Nephron progenitor cell (in vitro differentiated cells): ENCODE measurements at places on chromosomes 1 and 21.
A peak's percentile ranks its signal among the peaks of the same experiment; 100 is the strongest.

- DNase-seq: peak; percentile 29
Measured at GRCh38 chr1:225746361-225747179, 31.1 kb upstream of the SRP9 start.

GRCh38 chr1:110212169-110213142 is 2.3 kb downstream of the KCNC4 start:
- DNase-seq: peak; percentile 27

DNA sequence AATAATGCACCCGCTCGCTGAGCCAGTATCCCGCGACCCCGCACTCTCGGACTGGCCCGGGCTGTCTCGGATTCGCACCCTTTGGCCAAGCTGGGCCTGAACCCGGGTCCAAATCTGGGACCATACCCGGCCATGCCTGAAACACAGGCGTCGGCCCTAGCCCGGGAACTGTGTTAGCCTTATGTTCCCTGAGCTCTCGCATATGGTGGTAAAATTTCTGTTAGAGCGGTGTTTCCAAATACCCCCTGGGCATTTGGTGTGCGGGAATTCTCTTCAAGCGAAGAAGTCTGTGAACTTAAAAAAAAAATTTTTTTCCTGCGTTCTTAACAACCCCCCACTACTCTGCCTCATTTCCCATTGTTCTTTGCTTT is 3.1 kb downstream of the RNF220 start:
- DNase-seq: no peak

DNA sequence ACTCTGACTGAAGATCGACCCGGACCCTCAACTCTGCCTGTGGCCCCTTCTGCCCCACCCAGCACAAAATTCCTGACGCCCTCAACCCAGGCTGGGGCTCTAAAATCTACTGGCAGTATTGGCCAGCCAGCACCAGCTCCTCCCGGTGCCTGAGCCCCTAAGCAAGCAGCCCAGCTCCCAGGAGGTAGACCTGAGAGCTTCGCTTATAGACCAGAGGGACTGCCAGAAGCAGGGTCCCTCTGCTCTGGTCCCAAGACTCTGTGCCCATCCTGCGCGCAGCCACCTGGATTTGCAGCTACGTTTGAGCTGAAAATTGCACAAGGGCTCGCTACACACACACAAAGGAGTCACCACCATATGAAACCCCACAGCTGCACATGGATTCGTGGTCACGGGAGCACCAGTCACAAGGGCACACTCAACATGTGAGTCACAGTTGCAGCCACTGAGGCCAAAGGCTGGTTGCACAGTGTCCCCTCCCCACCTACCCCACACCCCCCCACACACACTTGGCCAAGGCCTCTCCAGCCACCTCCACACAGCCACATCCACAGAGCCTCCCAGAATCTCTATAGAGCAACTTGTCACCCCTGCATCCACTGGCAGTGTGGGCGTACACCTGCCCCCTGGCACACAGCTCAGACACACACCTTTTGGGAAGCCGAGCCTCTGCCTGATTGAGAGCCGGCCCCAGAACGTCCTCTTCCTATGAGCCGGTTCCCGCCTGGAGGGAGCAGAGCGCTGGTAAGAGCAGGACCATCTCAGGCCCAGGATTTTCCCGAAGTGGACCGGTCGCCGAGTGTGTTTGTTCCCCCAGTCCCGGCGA is 1.1 kb upstream of the DMBX1 start:
- DNase-seq: no peak

DNA sequence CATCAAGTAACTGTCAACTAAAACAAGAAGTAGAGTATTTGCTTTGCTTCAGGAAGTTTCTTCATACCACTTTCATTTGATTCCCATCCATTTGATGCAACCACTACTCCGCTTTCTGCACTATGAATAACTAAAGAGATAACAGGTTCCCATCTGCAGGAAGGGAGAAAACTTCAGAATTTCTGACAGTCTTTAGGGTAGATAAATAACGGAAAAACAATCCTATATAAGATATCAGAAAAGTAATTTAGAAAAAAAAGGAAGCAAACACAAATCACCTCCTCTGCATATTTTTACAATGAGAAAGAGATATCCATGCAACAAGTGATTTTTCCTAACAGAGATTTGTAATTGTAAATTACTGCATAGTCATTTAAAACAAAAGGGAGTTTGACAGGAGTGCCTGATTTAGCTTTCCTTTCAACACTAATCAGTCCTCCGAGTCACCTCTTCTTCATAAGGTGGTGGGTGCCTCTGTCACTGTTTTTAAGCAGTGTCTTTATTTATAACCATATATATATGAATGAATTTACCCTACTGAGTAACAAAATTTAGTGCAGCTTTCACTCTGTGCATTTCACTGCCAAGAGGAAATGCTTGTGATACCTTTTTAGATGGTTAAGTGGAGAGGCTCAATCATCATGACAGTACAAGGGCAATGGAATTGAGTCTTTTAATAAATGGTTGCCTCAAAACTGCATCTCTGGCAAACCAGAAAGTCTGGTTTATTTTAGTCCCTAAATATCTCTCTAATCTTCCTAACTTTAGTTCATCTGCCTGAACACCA is 1920.4 kb downstream of the MRPL39 start:
- DNase-seq: no peak

DNA sequence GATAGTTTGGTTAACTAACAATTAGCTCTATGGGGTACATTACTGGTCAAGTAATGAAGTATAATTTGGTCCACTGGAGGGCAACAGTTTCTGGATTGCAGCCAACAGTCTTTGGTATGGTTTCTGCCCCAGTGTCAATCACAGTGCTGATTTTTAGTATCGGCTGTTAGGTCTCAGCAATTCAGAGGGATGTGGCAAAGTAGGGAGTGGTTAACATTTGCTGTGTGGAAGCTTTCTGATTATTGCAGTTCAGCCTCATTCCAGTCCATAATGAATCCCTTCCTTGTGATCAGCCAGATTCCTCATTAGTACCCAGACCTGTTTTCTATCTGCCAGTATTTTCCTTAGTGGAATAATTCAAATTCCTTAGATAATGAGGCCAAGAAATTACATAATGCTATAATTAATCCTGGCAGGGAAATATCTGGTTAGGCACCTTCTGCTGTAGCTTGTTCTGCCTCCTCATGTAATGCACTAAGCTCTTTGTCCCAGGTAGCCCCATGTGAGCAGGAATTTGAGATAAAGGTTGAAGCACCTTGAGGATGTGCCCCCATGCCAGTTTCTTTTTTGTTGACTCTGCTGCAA is 14.0 kb downstream of the F3 start:
- no peak for DNase-seq

DNA sequence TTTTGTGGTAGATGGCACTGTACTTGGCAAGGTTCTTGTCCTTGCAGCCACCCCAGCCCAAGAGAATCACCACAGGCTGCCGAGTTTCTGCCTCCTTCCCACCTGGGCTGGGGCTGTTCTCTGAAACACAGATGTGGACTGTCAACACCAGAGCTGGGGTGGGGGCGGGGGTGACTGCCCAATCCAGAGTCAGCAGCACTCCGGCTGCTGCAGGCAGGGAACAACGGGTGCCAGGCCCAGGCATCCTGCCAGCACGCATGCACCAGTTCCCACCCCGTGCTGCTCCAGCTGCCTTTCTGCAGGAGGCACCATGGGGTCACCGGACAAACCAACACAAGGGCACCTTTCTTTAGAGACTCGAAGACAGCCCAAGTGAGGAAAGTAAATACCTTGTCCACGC is 14.1 kb downstream of the TMEM53 start:
- DNase-seq: no peak

- DNase-seq: peak; percentile 57
Measured at GRCh38 chr1:154556422-154556821, 2.0 kb downstream of the UBE2Q1 start.

GRCh38 chr1:230858918-230859729 is 9.2 kb downstream of the C1orf198 start:
- DNase-seq: no peak

- DNase-seq: no peak
Measured at GRCh38 chr1:89257041-89257440, 15.6 kb downstream of the GBP5 start.

- DNase-seq: no peak
Measured at GRCh38 chr1:116097626-116098025, 13.6 kb upstream of the MAB21L3 start.

- no peak for DNase-seq
Measured at GRCh38 chr1:56625819-56626440, 19.2 kb upstream of the PRKAA2 start.

DNA sequence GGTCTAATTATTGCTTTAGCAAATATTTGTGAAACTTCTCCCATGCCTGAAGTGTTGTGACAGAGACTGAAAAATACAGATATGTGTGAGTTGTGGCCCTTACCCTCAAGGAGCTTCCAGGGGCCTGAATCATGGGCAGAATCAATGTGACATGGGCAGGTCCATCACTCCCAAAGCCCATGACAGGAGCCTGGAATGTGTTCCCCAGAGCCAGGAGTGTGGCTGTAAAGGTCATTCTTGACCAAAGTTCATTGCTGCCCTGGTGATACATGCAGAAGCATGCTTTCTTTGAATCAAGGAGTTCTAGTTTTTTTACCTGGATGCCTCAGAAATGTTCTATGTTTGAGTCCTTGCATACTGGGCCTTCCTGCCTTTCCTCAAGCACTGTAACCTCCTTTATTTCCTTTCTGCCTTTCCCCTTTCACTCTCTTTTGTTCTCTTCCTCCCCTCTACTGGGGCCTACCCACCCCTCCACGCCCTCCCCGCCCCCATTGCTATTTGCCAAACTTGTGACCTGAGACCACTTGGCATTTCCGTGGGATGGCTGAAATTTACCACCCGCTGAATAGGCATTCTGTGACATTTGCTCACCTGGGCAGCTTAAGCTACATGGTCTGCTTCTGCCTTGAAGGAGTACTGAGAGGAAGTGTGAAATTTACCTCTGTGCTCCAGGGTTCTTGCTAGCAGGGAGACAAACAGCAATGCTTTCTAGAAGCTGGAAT is 19.7 kb downstream of the PBX1 start:
- no peak for DNase-seq

DNA sequence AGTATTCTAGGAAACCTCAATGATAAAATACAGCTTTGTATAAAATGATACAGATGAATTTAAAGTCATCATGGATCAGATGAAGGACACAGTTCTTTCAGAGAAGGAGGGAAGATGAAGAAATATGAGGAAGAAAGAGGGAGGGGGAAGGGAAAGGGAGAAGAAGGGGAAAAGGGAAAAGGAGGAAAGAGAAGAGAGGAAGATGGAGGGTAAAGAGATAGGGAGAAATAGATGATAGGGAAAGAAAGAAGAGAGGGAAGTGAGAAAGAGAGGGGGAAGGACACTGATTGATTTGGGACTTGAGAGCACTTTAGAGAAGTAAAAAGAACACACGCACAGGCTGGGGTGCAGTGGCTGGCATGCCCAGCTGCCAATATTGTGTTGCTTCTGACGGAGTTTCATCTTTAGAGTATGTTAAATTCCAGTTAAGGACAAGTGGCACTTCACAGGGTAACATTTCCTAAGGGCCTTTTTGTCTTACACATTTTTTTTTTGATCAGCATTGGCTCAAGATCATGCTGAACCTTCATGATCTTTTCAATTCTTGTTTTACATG is 235.9 kb upstream of the DMRTA2 start:
- DNase-seq: no peak

- DNase-seq: no peak
Measured at GRCh38 chr1:209266590-209267205, 316.8 kb upstream of the CAMK1G start.

DNA sequence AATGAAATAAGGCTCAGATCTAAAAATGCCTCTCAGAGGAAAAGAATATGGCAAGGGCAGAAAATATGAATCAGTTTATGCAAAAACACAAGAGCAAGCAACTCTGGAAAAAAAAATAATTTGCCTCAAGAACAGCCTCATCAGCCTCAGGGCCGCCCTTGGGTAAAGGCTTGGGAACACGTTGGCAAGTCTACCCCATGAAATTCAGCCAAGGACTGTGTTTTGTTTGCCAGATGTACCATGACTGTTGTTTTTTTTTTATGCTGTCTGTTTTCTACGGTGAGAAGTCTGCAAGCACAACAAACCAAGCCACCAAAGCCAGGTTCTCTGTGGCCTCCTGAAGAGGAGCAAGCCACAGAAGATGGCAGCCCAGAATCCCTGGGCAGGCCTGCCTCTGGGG is 18.0 kb downstream of the HHIPL2 start:
- DNase-seq: no peak

DNA sequence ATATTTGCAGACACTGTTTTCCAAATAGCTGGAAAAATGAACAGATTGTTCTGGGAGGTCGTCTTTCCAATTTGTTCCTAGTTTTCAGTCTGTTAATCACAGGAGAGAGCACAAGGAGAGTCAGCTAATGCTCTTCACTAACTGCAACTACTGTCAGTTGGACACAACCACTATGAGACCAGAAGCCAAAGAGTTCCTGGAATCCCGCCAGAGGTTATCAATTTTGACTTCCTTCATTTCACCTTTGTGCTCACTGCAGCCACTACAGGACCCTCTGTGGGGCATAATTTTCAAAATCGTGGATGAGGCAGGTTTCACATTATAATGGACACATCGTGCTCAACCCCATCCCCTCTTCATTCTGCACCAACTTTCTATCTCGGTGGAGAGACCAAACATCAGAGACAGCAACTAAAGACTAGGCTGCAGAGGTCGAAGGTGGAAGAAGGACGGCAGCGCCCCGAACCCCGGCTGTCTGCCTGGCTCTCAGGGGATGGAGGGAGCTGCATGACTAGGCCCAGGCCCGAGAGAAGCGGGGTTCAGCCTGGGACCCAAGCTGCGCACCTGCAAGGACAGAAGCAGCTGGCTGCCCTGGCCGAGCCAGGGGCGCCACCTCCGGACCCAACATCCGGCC is 602 bp downstream of the KIAA0319L start:
- no peak for DNase-seq

DNA sequence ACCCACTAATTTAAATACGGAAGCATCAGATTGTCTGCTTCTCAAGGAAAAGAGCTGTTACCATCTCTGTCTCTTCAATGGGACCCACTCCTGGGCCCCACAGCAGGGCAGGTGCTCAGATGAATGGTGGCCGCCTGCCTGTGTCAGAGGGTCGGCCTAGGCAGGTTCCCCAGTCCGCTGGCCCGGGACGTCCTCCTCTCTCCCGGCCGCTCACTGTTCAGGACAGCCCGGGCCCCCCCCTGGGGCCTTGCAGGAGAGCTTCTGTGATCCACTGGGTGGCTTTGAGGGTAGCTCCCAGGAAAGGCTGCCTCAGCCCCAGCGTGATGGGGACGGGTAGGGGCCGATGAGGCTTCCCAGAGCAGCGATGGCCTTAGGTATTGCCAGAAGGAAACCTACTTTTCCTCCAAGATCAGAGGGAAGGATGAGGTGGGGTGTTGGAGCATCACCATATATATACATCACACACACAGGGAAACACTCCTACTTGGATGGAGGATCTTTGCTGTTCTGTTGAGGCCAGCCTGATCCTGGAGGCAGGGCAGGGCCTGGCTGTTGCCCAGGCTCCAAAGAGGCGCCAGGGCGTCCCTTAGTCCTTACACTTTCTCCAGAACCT is 231.3 kb downstream of the SDCCAG8 start:
- DNase-seq: no peak
